Stimulated activated CD8-positive, alpha-beta memory T cell treated with anti-CD3 and anti-CD28 coated beads, Interleukin-15, amount 100 ng/mL, for 1 hour (primary cell): ENCODE measurements at places on chromosomes 3 and 15.

- DNase-seq: no peak
Measured at GRCh38 chr3:181711325-181712135, at the start of gene SOX2. Gene SOX2, plus strand, starts transcription at chr3:181711925. Its CDS starts 436 bp downstream, at chr3:181712361.

DNA sequence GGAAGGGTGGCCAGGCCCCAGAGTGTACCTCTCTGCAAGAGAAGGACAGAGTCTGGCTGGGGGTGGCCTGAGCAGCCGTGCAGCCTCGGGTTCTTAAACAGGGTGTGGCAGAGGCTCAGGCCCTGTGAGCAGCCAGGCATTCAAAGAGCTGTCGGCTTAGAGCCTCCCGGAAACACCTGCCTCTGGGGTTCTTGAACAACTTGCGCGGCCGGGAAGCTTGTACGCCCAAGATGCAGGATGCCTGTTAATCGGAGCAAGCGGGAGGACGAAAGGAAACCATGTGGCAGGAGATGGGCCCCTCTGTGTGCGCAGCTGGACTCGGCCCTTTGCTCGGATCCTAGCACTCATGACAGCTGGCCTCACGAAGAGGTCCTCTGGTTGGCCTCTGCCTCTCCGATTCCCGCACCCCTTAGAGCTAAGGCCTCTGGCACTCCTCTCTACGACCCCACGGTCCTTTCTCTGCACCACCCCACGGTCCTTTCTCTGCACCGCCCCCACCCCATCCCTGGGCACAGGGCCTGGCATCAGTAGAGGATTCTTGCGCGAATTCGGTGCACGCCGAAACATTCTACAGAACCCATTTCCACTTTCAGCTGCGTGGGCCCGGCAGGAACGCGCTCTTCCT is 23.9 kb upstream of the TXNRD3 start:
- DNase-seq: no peak

- DNase-seq: no peak
Measured at GRCh38 chr3:122074621-122075265, 19.6 kb downstream of the CD86 start.

DNA sequence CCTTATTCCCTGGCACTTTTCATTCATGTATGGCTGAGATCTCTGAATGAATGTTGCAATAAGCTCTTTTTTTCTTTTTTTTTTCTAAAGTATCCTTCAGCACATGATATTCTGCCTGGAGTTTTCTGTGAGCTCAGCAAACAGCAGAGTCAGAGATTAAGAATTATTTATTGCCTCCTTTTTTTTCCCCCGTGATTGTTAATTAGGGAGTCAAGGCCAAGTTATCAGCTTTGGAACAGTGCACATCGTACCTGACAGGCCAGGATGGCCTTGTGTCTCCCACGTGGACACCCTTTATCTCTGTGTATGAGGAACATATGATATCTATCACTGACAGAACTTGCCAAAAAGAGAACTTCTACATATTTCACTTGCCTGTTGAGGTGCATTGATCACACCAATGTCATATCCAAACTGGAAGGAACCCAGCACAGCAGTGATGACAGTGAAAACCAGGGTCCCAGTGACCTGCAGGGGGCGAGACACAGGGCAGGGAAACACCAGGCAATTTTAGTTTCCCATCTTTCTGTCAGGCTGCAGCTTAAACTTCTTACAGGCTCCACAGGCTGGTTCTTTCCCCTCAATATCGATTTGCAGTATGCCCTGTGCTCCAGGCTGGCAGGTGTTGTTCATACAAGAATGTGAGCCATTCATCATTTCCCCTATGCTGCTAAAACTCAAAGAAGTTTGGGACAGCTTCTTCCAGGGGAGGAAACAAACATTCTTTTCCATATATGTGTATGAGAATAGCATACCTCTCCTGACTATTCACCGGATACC is 8.2 kb downstream of the SLC2A2 start:
- DNase-seq: no peak

DNA sequence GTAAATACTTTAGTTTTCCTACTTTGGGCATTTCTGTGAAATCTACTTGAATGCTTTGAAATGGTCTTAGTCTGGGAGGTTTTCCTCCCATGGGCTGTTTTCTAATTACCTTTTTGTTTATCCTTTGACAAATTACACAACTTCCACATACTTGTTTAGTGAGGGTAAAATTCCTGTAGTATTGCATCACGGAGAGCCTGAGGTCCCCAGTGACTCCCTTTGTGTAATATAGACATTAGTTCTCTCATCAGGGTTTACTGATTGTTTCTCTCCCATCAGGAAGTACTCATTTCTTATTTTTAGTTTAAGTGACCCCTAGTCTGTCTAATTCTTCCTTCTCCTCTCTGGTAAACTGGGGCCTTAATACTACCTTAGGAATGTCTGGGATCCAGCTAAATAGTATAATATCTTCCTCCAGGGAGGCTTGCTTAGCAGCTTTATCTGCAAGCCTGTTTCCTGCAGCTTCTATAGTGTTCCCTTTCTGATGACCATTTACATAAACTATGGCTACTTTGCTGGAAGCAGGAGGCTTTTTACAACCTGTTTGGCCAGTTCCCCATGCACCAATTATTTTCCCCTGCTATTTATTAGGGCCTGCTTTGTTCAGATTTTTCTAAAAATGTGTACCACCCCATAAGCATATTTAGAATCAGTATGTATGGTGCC is 87.2 kb upstream of the XCR1 start:
- DNase-seq: no peak

DNA sequence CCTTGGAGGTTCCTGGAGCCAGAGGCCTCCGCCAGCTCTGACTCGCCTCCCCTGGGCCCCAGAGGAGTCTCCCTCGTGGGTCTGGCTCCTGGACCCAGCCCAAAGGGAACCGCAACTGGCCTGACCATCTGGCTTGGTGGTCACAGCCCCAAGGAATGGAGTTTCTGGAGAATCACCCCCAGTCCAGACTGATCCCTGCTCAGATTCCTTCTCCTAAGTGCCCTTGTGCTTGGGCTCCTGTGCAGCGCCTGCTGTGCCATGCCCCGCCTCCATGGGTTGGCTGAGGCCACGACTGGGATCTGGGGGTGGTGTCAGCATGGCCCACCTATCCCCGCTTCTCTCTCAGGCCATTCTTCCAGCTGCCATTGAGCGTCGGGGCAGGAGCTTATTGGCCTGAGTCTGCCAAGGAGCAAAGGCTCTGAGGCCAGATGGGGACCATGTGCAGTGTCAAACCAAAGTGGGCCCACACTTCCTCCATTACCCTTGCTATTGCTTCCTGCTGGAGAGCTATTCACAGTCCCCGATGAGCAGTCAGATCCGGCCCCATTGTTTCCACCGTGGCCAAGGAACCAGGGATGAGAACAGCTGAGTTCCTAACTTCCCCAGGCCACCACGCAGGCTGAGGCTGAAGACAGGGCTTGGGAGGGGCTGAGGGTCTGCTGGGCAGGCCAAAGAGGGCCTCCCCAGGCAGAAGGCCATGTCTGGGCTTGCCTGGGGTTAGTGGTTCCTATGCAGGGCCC is 19.0 kb downstream of the CSPG4 start:
- DNase-seq: no peak

DNA sequence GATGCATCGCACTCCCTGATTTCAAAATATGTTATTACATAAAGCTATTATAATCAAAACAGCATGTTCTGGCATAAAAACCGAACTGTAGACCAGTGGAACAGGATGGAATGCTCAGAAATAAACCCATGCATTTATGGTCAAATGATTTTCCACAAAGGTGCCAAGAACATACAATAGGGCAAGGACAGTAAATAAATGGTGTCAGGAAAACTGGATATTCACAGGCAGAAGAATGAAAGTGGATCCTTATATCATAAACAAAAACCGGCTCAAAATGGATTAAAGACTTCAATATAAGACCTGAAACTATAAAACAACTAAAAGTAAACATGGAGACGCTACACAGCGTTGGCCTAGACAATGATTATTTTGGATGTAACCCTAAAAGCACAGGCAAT is 22.6 kb downstream of the USP50 start:
- DNase-seq: no peak

DNA sequence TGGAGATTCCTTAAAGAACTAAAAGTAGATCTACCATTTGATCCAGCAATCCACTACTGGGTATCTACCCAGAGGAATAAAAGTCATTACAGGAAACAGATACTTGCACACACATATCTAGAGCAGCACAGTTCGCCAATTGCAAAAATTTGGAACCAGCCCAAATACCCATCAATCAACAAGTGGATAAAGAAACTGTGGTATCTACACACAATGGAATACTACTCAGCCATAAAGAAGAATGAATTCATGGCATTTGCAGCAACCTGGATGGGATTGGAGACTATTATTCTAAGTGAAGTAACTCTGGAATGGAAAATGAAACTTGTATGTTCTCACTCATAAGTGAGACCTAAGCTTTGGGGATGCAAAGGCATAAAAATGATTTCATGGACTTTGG is 23.8 kb downstream of the SLC7A14 start:
- no peak for DNase-seq

DNA sequence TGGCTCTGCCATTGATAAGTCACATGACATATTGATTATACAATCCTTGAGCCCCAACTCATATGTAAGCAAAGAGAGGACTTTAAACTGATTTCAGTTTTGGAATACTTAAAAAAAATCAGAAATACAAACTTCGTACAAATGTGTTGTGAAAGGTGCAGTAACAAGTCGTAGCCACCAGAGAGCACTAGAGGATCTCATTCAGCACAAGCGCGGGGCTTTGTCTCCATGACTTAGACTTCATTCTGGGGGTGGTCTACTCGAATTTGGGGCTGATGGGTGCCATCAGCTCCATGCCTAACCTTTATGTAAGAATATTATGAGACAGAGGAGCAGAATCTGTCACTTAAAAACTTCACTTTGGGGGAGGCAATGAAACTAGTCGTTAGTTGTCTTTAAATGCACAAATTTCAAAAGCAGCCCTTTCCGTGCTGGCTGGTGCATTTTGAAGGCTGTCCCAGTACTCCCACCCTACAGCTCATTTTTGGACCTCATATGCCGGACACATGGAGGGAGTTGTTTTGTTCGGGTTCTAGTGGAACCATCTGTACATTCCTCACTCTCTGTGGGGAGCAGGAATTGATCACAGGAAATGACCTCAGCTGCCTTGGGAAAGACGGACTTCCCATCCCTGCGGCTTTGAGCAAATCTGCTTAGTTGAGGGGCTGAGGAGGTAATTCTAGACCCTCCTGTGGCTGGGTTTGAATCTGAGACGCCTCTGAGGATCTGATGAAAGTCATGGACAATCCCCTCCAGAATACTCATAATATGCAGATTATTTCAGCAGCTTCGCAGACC is 27.5 kb upstream of the MASP1 start:
- peak; percentile 12 for DNase-seq

DNA sequence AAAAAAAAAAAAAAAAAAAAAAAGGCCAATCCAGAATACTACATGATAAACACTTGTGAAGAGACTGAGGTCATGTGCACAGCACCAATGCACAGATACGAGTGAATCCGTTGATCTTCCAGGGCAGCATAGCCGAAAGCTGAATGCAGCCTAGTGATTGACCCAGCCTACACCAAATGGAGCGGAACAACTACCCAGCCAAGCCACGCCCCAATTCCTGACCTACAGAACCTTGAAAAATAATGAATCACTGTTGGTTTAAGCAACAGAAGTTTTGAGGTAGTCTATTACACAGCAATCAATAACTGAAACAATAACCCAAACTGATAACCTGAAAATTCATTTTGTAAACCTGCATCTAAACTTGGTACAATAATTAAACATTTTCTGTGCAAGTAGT is 361.0 kb downstream of the FHIT start:
- no peak for DNase-seq

GRCh38 chr3:101902041-101902440 is 52.7 kb downstream of the NFKBIZ start:
- no peak for DNase-seq

GRCh38 chr3:43766672-43767465 is 76.1 kb downstream of the ABHD5 start:
- DNase-seq: no peak

- no peak for DNase-seq
Measured at GRCh38 chr3:141212555-141212954, 19.1 kb upstream of the PXYLP1 start.

DNA sequence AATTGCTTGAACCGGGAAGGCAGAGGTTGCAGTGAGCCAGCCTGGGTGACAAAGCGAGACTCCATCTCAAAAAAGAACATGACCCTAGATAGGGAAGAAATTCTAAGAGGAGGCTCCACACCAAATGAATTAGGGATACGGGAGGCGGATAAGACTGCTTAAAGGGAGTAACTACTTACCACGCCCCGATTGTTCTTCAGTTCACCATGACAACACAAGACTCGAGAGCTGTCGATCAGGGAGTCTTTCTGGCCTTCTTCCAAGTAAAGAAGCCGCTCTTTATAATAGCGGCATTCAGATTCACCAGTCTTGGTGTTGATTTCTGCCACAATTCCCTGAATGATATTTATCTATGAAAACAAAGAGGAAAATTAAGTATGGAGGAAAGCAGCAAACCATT is 53.9 kb upstream of the TASOR start:
- DNase-seq: no peak

- no peak for DNase-seq
Measured at GRCh38 chr15:26623071-26623470, 149.8 kb downstream of the GABRB3 start.

- DNase-seq: no peak
Measured at GRCh38 chr15:68330901-68331300, 53.4 kb downstream of the FEM1B start.

GRCh38 chr3:11625376-11626083 is 18.2 kb downstream of the VGLL4 start:
- no peak for DNase-seq

GRCh38 chr3:155169197-155169596 is 89.1 kb downstream of the MME start:
- no peak for DNase-seq

GRCh38 chr3:132343018-132343612 is 25.9 kb downstream of the ACP3 start:
- DNase-seq: no peak

DNA sequence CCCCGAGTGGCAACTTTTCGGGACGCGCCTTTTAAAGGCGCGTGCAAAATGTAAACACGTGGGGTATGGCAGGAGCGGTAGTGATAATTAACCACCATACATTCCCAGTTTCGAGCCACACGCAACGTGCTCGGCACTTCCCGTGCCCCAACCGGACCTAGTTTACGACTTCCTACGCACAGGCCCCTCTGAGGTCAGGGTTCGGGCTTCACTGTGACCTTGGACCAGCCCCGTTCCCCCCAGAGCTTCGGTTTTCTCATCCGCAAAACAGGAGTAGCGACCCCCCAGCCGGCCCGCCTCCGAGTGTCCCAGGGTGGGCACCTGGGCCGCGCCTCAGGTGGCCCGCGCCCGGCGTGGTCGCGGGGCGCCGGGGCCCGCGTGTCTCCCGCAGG is 451 bp downstream of the CHCHD4 start:
- no peak for DNase-seq

DNA sequence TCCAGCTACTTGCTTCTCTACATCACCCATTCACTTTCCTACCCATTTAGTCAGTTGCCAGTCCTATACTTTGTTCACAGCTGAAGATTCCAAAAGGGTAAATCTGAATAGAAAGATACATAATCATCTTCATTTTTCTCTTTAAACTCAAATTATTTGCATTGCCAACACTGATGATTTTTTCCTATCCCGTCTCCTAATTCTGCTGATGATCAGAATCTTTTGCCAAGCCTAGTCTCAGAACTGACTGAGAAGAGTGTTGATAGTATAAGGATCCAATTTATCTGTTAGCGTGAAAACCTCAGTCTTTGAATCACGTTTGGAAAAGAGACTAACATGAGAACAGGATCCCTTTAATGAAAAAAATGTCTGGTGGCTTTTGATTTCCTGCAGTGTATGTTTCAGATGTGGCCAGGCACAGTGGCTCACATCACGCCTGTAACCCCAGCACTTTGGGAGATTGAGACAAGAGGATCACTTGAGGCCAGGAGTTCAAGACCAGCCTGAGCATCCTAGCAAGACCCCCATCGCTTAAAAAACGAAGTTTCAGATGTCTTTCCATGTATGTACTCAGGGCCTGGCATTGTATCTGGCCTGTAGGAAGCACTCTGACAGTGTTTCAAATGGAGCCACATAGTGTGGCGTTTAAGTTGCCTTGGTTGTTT is 169.4 kb downstream of the KLHL25 start:
- no peak for DNase-seq
